ENCODE measurements at places on chromosomes 6 and 20.

DNA sequence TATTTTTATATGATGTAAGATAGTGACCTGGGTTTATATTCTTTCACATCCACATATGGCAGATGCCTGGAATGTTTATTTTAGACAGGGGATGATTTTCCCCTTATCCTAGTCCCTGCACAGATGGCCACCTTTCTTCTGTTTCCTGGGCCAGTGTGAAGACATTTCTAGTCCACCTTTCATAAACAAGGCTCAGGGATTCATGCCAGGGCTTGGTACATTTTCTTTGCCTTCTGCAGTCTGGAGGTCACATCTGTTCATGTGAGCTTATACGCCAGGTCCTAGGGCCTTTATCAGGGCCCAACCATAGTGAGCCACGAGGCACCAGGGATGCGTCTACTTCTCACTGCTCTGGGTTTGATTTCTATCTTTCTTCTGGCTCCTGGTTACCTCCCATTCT, 38.0 kb upstream of the ERVFRD-1 start:
- no peak for DNase-seq

DNA sequence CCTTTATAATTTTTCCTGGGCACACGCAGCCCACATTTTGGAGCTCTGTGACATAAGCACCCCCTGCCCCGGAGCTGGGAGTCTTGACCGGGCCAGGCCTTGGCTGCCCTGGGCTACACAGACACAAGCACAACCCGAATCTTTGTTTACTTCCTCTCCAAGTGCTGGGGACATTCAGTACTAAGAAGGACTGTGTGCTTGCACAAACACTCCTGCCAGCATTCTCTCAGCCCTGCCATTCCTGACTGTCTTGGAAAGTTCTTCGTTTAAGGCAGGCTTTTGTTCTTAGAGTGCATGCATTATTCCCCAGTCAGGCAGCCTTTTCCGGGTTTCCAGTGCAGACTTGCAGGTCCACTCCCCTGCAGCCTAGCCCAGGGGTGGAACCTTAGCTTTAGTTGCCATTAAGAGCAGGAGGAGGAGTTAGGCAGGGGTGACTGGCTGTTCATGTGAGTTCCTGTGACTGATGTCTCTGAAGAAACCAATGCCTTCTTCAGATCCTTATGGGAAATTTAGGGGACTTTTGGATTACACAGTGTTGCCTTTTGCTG, 28.6 kb downstream of the FOXO3 start:
- DNase-seq = no peak

DNA sequence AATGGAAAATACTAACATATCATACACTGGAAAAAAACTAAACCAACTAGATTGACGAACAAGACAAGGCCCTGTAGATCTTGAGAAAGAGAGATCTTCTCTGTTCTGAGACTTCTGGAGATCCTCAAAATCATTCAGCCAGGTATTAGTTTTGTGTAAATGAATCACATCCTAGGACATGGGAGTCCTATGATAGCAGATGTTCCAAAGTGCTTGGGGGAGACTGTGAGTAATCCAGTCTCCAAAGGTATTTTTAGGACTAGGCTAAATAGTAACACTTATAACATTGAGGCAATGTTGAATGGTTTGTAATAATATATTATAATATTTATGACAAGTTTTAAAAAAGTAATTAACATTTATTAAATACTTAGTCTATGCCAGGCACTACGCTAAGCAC, 275.0 kb downstream of the BTBD9 start:
- DNase-seq = no peak

- DNase-seq = no peak
Measured at GRCh38 chr6:158762787-158763433, 56.3 kb downstream of the EZR start.

- no peak for DNase-seq
Measured at GRCh38 chr6:154249499-154250298, 106.9 kb downstream of the IPCEF1 start.

GRCh38 chr20:19973961-19974629, 43.1 kb upstream of the NAA20 start:
- no peak for DNase-seq

GRCh38 chr6:156662025-156662445, 115.1 kb upstream of the ARID1B start:
- no peak for DNase-seq
